Hematopoietic multipotent progenitor cell (in vitro differentiated cells): ENCODE measurements at places on chromosomes 1 and 21. TPM values are rescaled to one million over a fixed set of nuclear protein-coding genes. Genes with fewer than 3 reads are reported as not detected.

The CCDC185 gene
- total RNA-seq, result not detected

The ZNF683 gene
- total RNA-seq, result 0.27 TPM

DNA sequence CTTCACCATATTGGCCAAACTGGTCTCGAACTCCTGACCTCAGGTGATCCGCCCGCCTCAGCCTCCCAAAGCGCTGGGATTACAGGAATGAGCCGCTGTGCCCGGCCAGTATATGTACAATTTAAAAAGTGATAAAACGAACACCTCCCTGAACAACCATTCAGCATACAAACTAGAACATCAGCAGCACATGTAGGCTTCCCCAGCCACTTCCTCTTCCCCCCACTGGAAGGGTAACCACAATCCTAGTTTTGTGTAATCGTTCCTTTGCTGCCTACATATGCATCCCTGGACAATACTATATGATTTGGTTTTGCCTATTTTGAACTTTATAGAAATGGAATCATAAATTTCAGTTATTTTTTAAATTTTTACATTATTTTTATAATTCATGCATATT is 60.4 kb downstream of the DESI2 start:
- DNase-seq, result no peak

GRCh38 chr1:6868660-6869380 is 83.6 kb downstream of the CAMTA1 start:
- peak; percentile 7 for DNase-seq

The CATSPERE gene
- total RNA-seq, result 0.54 TPM

The TGFBR3 gene
- 0.27 TPM for total RNA-seq

- DNase-seq, result no peak
These were observed 87.1 kb downstream of the DAB1 start for GRCh38 chr1:57336793-57337192.

- no peak for DNase-seq
These were observed 59.0 kb upstream of the FASLG start for GRCh38 chr1:172599912-172600311.

DNA sequence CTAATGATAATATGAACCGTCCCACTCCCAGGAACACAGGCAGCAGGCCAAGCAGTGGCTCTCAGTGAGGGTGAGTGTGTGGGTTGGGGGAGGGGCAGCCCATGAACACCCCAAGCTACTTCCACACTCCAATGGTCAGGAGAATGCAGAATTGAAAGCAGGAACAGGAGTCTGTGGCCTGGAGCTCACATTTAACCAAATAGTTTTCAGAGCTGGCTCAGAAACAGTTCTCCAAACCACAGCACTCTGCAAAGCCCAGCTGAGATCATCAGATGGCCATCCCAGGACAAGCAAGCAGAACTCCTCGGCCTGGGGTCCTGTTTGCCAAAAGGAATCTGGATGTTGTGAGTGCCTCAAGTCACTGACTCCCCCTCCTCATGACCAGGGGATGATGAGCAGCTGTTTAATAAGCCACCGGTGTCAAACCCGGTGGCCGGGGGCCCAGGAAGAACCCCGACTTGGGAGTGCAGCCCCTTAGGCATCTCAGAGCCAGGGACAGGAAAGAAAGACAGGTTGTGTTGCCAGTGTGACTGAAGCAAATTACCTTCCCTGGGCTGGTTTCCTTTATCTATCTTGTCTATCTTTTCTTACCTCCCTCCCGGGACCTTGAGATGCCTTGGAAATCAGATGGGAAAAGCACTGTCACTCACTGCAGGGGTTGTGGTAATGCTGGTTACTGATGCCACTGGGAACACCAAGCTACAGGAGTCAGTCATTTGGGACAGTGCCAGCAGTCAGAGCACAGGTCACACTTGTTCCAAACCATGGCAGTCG is 20.4 kb downstream of the DEGS1 start:
- no peak for DNase-seq

The TDRD5 gene
- total RNA-seq, result under 0.01 TPM

- DNase-seq, result no peak
These were observed 2.9 kb upstream of the EDN2 start for GRCh38 chr1:41487126-41488039.

- no peak for DNase-seq
These were observed 81.4 kb upstream of the SERTAD4 start for GRCh38 chr1:210151052-210151672.

GRCh38 chr1:167012570-167012969 is 23.5 kb downstream of the MAEL start:
- DNase-seq, result no peak

- DNase-seq, result no peak
These were observed 31.9 kb upstream of the LRRC3 start for GRCh38 chr21:44423312-44423821.

The LRRC53 gene
- total RNA-seq, result not detected

The OR2AK2 gene
- 3.2 TPM for total RNA-seq

GRCh38 chr1:45554198-45554597 is 3.6 kb downstream of the AKR1A1 start:
- DNase-seq, result no peak

GRCh38 chr1:80495806-80496205 is 1304.9 kb upstream of the ADGRL2 start:
- DNase-seq, result no peak
